Activated CD4-positive, alpha-beta T cell treated with anti-CD3 and anti-CD28 coated beads, Interleukin-2, amount 50 U/mL, for 1 hour (primary cell): ENCODE measurements at places on chromosomes 6 and 20.

DNA sequence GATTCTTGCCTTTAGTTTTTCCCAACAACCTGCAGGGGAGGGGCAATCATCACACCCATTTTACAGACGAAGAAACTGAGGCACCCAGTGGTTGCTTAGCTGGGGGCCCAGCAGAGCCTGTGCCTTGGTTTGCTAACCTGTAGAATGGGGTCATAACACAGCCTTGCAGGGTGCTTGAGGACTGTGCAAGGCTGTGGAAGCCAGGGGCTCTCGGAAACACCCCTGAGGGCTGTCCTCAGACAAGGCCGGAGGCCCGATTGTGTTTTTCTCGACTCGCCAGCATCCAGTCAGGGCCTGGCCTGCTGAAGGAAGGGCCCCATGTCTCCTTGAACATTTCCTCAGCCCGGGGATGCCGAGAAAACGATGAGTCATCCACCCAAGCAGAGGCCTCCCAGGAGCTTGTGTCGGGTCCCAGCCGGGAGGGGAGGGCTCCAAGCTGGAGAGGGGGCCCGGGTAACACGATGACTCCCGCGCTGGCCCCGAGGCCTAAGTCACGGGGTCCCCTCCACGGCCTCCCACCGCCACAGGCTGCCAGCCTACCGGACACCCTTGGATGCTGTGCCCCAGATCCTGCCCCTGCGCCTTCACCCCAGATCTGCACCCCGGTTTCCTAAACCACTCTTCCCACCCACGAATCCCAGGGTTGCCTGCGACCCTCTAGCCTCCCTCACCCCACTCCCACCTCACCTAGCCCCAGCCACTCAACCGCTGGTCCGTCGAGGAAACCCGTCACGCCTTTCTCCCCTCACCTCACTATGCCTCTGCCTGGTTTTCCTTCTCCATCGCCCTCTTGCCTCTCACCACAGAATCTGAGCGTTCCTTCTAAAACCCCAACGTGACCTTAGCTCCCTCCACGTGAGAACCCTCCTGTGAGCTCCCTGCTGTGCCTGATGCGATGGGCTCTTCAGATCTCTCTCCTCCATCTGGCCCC, 10.6 kb downstream of the NOL4L start:
- DNase-seq = no peak

GRCh38 chr20:52410182-52410647, 218.6 kb upstream of the ZFP64 start:
- DNase-seq = peak; percentile 64

- DNase-seq = no peak
Measured at GRCh38 chr6:4581468-4582385, 194.5 kb upstream of the CDYL start.

GRCh38 chr20:57476641-57477461, 48.1 kb downstream of the CTCFL start:
- DNase-seq = no peak

- no peak for DNase-seq
Measured at GRCh38 chr20:31572042-31572700, 32.9 kb upstream of the ID1 start.

- no peak for DNase-seq
Measured at GRCh38 chr6:170057034-170057734, 233.7 kb downstream of the DLL1 start.

DNA sequence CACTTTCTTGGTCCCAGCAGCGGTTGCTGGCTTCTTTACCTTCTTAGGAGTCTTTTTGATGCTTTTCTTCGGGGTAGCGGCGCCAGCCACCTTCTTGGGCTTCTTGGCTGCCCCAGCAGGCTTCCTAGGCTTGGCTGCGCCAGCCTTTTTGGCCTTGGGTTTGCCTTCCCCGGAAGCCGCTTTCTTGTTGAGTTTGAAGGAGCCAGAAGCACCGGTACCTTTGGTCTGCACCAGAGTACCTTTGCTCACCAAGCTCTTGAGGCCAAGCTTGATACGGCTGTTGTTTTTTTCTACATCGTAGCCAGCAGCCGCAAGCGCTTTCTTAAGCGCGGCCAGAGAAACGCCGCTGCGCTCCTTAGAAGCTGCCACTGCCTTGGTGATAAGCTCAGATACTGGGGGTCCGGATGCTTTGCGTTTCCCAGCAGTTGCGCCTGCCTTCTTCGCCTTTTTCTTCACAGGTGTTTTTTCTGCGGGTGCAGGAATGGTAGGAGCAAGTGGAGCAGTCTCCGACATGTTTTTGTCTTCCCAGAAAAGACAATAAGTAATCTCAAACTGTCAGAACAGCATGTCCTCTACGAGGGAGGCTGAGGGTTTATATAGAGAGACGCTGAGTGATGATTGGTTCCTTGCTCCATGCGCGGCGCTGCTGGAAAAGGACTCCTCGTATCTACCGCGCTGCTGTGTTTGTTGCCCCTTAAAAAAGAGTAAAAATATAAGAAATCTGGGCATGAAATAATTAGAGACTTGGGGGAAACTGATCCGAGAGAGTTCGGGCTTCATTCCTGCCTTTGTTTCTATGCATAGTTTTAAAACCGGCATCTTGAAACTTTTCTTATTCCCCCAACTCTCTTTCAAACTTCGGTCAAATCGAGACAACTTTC, 130.3 kb upstream of the BTN3A2 start:
- peak; percentile 53 for DNase-seq

DNA sequence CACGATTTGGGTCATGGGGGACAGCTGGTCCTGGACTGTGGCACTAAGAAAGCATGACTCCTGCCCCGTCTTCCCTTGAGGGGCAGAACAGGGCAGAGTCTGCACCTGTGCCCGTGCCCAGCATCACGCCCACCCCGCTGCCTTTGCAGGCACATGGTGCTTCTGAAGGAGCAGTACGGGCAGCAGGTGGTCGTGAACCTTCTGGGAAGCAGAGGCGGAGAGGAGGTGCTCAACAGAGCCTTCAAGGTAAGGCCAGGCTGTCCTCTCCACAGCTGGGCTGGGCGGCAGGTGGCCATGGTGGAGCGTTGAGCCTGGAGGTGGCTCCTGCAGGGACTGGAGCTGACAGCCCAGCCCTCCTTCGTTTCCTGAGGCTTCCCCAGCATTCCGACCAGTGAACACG, 77.4 kb downstream of the SYNJ2 start:
- DNase-seq = no peak

DNA sequence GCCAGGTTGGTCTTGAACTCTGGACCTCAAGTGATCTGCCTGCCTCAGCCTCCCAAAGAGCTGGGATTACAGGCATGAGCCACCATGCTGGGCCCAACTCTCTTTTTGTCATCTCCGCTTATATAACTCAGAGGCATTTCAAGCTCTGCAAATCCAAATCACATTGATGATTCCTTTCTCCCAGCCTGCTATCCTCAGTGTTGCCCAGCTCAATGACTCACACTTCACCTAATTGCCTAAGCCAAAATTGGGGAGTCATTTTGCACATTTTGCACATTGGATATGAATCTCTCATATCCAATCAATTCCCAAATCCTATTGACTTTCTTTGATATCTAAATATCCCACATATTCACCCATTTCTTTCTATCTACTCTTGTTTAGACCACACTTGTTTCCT, 3.9 kb downstream of the UTRN start:
- no peak for DNase-seq

DNA sequence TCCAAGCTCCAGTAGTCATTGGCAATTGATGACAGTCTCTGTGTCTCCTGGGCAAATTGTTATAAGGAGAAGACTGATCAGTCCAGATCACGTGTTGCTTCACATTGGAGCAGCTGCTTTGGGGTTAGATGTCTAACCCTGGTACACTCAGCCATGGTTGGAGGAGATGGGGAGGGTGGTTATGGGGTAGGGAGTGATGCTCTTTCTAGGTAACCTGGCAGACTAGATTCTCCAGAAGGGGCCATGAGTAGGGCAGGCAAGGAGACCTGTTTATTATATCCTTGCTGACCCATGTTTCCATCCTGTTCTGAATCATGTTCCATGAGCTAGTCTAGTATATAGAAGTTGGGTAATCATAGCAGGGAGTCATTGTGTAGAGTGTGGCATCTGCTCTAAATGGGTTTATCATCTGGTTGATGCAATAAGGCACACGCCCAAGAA, 50.8 kb upstream of the BACH2 start:
- no peak for DNase-seq

GRCh38 chr6:162029873-162030576, 697.5 kb downstream of the PRKN start:
- DNase-seq = no peak

- no peak for DNase-seq
Measured at GRCh38 chr6:30155520-30156261, 5.3 kb downstream of the TRIM10 start.

DNA sequence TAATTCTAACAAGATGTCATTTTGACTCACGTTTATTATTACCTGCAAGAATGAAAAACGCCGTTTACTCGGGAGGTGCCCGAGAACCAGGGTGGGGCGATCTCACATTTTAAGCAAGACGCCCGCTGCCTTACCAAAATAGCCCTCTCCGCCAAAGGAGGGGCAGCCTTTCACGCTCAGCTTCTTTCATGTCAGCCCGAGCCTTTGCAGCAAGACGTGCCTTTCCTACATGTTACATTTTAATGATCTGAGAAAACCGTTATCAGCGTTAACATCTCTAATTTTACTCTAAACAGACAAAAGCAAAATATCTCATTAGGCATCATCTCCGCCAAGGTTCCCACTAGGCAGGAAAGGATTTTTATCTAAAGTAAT, 2.0 kb downstream of the BACH2 start:
- peak; percentile 60 for DNase-seq

DNA sequence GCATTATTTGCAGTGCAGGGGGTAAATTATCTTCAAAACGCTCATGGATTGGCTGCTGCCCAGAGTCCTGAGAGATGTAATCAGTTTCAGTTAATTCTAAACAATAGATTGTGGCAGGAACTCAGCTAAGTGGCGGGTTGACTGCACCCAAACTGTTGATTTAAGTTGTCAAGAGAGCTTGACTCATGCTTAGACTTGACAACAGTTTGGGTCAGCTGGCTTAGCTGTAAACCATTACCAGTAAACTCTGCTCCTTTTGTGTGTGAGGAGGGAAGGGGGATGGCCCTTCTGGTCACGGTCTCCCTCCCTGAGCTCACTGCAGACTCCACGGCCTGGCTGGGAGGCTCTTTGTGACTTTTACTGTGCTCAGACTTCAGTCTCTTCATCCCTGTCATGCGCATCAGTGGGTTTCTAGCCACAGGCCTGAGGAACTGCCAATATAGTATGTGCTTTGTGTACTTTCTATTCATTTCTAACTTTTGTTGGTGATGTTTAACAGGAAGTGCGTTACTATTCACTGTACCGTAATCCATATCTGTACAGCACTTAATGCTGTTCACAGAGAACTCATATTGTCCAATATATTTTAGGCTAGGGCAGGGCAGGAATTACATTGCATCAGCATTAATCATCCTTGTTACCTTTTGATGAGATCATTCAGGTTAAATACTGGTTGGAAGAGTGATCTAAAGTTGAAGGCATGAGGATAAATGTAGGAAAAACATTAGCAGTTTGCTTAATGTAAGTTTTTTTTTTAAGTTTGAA, 488.3 kb downstream of the CDKAL1 start:
- no peak for DNase-seq

DNA sequence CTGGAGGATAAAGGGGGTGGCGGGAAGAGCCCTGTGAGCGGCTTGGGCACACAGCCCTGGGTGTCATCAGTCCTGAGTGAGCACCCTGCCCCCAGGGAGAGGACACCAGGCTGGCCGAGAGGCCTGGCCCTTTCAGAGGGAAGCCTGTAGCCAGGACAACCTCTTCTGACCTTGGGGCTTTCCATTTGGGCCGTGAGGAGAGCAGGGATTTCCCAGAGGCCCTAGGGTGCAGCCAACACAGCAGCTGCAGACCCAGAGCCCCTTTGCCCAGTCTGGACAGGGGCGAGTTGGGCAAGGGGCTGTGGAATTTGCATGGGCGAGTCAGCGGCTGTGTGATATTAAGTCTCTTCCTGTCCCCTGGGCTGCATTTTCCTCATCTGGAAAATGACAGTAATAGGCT, 6.3 kb downstream of the MAP1LC3A start:
- DNase-seq = no peak

- DNase-seq = no peak
Measured at GRCh38 chr20:7406671-7407070, 533.6 kb downstream of the HAO1 start.

DNA sequence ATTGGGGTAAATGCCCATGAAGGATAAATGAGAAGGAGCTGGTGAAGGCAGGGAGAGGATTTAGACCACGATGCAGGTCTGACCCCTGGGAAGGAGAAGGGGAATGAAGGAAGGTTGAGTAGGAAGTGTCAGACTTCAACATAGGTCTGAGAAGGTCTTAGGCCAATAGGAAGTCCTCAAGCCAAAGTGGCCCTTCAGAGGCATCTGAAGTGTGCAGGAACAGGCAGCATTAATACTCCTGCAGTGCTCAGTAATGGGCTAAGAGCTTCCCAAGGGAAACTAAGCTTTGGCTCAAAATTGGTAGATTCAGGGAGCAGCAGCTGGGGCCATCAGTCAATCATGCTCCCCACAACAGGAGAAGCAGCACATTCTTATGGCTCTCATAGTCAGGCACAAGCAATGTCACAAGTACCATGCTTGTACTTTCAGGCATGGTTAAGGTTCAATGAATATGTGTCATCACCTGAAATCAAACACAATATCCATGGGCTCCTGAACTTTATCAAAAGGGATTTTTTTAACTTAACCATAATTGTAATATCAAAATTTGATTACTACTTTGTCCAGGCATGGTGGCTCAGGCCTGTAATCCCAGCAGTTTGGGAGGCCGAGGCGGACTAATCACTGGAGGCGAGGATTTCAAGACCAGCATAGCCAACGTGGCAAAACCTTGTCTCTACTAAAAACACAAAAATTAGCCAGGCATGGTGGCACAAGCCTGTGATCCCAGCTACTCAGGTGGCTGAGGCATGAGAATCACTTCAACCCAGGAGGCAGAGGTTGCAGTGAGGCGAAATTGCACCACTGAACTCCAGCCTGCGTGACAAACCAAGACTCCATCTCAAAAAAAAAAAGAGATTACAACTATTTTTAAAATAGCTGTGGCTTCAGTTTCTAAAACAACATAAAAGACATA, 9.9 kb downstream of the RALGAPA2 start:
- DNase-seq = no peak

- DNase-seq = no peak
Measured at GRCh38 chr6:113381232-113381631, 475.9 kb upstream of the MARCKS start.

DNA sequence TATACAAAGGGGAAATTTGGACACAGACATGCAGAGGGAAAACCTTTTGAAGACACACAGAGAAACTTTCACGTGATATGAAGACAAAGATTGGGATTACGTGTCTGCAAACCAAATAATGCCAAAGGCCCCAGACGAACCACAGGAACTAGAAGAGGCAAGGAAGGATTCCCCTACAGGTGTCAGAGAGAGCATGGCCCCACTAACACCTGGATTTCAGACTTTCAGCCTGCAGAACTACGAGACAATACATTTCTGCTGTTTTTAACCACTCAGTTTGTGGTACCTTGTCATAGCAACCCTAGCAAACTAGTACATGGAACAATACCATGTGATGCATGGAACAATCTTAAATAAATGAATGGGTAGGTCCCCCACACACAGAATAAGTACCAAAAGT, 341.0 kb downstream of the HDGFL1 start:
- DNase-seq = no peak

- DNase-seq = no peak
Measured at GRCh38 chr20:61949714-61950640, 115.7 kb downstream of the TAF4 start.

- DNase-seq = no peak
Measured at GRCh38 chr6:161744211-161745067, 470.6 kb upstream of the AGPAT4 start.

- no peak for DNase-seq
Measured at GRCh38 chr20:14488756-14489479, 151.5 kb upstream of the FLRT3 start.
